ENCODE measurements at places on chromosomes 3 and 15.

GRCh38 chr3:168273036-168273435 is 177.3 kb upstream of the GOLIM4 start:
- DNase-seq: no peak

DNA sequence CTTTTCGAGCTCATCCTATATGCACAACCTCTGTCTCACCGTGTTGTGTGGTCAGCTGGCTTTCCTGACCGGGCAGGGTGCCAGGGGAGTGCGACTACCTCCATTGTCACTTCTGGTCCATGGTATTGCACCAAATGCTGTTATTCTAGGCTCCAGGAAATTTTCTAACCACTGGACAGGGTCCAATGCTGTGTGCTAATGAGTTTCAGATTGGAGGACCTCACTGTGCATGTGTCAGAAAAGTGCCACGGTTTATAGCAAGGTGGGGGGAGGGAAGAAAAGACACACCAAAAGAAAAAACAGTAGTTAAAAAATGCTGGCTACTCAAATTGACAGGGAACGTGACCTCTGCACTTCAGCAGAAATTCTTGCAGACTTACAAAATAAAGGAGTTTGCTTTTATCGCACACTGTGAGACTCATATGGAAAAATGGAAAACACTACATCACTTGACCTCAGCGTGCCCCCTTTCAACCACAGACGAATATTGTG is 480.1 kb downstream of the FOXP1 start:
- DNase-seq: peak; percentile 19

DNA sequence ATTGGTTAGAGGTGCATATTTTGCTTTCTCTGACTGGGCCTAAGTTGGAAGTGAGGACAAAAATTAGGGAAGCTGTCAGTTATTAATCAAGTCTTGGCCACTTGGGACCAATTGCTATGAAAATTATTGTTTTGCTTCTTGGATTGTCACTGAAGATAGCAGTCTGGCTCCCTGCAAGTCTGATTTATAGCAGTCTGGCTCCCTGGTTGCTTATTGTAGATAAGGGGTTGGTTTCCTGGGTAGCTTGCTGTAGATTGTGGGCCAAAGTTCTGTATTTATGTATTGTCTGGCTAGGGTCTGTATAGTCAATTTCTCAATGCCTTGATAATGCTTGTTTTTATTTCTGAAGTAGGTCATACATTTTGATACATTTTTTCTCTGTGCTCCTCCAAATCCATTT is 13.3 kb upstream of the DRD3 start:
- no peak for DNase-seq

- DNase-seq: no peak
Measured at GRCh38 chr3:149000206-149000745, 8.9 kb downstream of the GYG1 start.

GRCh38 chr3:147756476-147756875 is 347.3 kb downstream of the ZIC1 start:
- no peak for DNase-seq

GRCh38 chr15:25694239-25694584 is 168.9 kb downstream of the ATP10A start:
- no peak for DNase-seq

DNA sequence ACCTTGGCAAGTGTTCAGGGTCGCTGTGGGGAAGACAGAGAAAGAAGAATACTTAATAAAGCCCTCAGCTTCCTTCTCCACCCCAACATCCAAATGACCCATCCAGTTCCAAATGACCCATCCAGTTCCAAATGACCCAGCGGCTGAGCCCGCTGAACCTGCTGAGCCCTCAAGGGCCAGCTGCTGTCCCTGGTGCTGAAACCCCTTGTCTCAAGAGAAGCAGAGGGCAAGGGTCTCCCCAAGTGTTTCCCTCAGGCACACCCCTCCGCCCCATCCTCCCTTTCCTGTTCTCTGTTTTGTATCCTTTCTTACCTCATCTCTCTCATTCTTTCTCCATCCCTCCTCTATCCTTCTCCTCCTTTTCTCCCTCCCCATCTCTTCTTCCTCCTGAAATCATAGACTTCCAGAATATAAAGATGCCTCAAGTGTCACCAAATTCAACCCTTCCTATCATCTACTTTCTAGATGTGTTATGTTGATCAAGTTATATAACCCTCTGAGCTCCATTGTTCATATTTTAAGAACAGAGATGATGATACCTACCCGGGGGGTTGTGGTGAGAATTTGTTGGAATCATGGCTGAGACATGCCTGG is 29.0 kb downstream of the CCDC33 start:
- no peak for DNase-seq

GRCh38 chr3:33277193-33277882 is at the start of gene FBXL2:
TSS of gene FBXL2 (plus strand) at chr3:33277442. CDS start at chr3:33277513, 71 bp downstream.
- peak; percentile 26 for DNase-seq

- DNase-seq: no peak
Measured at GRCh38 chr15:92909136-92909781, 9.1 kb downstream of the CHD2 start.

- DNase-seq: no peak
Measured at GRCh38 chr3:187821616-187822317, 76.5 kb upstream of the BCL6 start.

DNA sequence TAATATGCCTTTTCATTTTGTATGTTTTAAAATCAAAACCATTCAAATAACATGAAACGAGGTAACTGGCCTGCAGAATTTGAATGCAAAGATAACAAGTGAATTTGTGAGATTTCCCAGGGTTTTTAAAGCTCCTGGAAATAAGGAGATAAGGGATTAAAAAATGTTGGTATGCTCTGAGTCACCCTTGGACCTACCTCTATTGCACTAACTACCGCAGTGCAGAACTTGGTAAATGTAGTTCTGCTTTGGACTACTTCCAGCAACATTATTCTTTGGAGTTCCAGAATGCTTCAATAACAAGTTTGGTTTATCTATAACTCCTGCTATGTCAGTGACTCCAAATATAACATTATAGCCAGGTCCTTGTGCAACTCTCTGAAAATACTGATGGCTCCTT is 201.7 kb downstream of the GAP43 start:
- no peak for DNase-seq

DNA sequence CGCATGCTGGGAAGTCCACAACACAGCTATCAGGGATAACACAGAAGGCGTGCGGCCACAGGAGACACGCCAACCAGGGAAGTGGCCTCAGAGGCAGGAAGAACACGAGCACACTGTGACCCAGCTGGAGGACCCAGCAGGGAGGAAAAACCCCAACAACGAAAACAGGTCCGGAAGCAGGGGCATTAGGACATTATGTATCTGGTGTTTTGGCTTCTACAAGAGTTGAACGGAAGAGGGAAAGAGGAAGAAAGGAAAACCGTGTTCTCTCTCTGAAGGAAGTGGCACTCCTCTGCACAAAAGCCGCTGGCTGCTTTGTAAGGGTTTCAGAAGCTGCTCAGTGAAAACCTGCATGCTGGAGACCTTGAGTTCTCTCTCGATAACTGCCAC is 61.8 kb downstream of the HACD2 start:
- DNase-seq: peak; percentile 88

DNA sequence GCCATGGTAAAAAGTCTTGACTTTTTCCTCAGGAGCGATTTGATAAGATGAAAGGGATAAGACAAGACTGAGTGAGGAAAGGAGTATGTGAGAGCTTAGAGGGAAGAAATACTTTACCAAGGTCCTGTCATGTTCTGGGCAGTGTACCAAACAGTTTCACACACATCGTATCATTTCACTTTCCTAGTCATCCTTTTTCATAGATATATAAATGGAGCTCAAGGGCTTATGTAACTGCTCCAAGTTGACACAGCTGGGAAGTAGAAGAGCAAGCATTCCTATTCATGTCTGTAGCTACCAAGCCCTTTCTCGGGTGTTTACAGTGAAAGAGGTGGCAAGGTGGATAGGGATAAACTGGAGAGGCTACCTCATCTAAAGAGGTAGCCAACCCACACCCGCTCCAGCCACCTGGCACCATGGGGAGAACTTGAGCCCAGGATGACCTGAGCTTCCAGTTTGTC is 57.4 kb downstream of the MRPS25 start:
- no peak for DNase-seq

- DNase-seq: no peak
Measured at GRCh38 chr3:47583320-47584075, 4.8 kb upstream of the CSPG5 start.

GRCh38 chr3:53948174-53948573 is 56.5 kb upstream of the SELENOK start:
- no peak for DNase-seq

GRCh38 chr3:38031022-38031994 is 1.9 kb upstream of the PLCD1 start:
- DNase-seq: no peak

GRCh38 chr15:43913026-43913780 is 86.4 kb downstream of the WDR76 start:
- DNase-seq: no peak

All from Kasumi-1 (cell line).